ENCODE measurements at places on chromosomes 16 and 17.

DNA sequence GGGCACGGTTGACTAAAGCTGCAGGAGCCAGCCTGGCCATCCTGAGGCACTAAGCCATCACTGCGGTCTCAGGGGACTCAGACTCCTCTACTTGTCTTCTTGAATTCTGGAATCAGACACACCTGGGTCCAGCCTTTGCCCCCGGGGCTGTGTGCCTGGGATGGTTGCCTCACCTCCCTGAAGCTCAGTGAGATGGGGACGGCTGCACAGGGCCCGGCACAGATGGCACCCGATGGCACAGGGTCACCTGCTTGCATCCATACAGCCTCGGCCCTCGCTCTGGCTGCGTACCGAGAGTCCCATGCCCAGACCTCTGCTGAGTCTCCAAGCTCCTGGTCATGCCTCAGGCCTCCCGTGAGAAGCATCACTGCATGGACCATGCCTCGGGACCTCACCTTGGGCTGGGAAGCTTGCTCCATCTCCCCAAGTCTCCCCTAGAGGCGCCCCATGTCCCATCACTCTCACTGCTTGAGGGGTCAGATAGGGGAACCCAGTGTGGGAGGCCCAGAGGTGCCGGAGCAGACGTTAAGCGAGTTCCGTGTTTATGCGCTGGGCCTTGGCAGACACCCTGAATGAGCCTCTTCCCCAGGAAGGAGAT lies 316.3 kb downstream of the SEC14L1 start:
- DNase-seq, result peak; percentile 57

DNA sequence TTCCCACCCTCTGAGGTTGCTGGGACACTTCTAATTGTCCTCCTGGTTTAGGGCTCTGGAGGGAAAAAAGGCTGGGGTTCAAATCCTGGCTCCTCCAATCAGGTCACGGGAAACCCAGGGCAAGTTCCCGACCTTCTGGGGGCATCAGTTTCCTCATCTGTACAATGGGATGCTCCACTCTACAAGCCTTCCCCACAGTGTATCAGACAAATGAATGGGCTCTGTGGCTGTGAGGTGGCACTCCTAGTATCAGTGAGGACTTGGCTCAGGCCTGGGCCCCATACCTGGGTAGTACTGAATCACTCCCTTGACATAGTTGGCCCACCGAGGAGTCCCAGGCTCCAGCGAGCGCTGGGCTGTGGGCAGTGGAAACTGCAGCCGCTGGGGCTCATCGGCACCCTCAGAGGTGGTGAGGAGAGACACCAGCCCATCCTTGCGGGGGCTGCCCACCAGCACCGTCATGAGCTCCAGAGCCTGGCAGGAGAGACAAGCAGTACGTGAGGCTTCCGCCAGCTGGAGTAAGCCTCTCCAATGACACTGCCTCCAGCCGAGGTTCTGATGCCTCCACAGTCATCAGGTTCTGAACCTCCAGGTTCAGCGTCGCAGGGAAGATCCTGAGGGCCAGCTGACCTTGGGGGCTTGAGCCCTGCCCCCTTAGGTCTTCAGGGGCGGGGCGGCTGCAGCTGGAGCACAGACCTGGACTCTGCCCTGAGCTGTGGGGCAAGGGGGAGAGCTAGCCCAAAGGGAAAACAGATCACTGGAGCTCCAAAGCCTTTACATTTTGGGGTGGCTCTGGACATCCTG lies 1.2 kb downstream of the GALK1 start:
- DNase-seq, result no peak

DNA sequence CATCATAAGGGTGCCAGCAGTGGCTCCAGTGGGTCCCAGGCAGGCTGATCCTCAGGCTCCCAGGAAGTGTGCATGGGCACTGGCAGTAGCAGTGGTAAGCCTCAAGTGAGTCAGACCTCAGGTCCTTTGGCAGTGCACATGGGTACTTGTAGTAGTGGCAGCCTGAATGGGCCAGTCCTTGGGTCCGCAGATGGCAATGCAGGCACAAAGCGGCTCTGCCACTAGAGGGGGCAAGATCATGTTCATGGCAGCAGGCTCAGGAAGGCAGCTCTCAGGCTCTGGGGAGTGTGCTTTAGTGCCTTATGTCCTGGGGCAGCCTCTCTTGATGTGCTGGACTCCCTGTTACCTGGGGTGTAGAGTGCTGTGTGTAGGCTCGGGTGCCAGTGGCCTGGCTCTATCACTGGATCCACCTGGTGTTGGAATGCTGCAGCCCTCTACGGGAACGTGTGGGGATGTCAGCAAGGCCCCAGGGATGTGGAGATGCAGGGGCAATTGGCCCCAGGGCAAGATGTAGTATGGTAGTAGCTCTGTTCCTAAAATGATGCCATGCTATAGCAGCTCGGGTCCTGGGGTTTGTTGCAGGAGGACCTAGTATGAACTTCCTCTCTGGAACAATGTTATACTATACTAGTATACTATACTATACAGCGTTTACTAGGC lies 11.0 kb downstream of the ACSM3 start:
- peak; percentile 67 for DNase-seq

GRCh38 chr17:37438141-37438540 lies 31.5 kb downstream of the TADA2A start:
- peak; percentile 15 for DNase-seq

Measured in OCI-LY7 (cell line).